ENCODE measurements at places on chromosomes 3 and 15.

DNA sequence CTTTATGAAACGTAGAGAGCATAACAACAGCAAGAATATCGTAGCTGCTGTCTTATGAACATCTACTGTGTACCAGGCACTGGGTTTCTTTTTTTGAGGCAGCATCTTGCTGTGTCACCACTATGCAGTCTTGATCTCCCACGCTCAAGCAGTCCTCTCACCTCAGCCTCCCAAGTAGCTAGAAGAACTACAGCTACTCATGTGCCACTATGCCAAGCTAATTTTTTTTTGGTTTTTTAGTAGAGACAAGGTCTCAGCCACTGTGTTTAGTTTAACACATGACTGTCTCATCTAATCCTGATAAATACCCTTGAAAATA, 129.9 kb downstream of the VGLL4 start:
- DNase-seq, result no peak

DNA sequence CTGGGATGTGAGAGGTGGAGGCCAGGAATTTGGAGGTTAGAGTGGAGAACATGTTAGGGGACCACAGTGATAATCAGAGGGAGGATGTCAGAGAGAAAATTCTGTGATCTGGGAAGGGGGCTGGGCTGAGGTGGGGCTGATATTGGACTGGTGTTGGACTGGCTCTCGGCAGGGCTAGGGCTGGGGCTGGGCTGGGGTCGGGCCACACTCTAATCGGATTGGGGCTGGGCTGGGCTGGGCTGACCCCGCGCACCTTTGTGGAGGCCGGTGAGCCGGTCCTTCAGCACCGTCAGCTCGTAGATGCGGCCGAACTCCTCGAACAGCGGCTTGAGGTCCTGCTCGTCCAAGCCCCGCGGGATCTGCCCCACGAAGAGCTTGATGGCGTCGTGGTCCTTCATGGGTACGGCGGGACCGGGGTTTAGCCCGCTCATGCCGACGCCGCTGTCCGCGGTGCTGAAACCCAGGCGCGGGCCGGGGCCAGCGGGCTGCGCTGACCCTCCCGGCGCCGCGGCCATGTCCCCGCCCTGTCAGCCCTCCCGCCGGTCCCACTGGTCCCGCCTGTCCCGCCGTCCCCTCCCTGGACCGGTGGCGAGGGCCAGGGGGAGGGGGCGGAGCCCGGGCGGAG, 485 bp downstream of the CELF6 start:
- DNase-seq, result peak; percentile 44

DNA sequence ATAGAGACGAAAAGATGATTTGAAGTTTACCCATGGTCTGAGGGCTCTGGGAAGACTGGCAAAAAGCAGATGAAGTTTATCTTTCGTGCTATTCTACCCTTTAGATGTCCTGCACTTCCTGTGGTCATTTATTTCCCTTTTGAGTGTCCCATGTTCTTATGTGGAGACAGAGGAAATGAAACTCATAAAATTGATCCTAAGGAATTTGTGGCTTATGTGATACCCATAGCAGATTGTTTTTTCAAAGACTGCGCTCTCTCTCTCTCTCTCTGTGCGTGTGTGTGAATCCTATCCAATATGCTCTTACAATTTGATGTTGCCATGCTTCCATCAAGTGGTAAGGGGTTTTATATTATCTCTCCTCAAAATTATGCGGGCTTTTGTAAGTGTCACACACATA, 607.5 kb upstream of the DPPA4 start:
- DNase-seq, result no peak

DNA sequence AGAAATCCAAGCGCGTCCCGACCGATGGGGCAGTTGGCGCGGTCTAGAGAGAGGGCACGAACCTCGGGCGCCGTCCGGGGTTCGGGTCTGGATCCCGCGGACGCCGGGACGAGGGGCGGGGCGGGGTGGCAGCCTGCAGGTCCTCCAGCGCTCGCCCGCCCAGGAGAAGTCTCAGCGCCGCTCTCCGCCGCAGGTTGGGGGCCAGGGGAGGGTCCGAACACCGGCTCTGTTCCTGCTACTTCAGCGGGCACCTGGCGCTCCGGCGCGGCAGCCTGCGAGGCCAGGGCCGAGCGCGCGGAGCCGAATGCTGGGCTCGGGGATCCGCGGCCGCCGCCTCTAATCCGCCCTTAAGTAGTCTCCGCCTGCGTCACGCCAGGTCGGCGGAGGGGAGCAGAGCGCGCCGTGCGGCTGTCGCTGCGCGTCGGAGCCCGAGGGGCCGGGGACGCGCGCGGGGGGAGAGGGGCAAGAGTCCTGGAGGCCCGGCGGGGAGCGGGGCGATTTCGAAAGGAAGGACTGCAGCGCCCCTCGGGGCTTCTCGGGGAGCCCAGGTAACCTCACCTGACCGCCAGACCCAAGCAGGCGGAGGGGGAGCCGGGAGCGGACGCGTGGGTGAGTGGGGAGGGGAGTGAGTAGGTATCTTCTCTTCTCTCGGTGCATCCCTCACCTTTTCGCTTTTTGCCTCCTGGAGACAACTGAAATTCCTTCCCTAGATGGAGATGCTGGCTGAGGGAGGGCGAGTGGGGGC, at the start of gene GJD2:
GJD2 (minus strand) TSS at position 325 of the 745 bp plus-strand sequence. CDS start 510 bp downstream, outside the sequence.
- DNase-seq, result no peak

GRCh38 chr3:65776494-65776893, 262.2 kb downstream of the MAGI1 start:
- no peak for DNase-seq

- DNase-seq, result no peak
These were observed 34.6 kb downstream of the IGSF10 start for GRCh38 chr3:151426341-151426657.

DNA sequence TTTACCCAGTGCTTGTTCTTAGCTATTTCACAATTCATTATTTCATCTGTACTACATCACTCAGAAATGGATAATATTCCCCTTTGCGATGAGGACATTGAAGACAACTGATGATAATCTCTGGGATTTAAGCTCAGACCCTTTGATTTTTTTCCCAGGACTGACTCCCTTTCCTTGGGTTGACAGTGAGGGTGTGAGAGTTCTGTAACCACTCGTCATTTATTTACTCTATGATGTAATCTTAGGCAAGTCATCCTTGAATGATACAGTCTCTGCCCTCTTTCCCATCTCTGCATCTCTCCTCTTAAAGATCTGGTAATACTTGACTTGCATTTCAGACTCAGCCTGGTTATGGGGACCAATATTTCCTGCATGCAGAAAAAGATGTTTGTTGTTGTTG, 1041.7 kb downstream of the AGBL1 start:
- no peak for DNase-seq

- no peak for DNase-seq
These were observed 143.1 kb downstream of the MYLK start for GRCh38 chr3:123741041-123741511.

DNA sequence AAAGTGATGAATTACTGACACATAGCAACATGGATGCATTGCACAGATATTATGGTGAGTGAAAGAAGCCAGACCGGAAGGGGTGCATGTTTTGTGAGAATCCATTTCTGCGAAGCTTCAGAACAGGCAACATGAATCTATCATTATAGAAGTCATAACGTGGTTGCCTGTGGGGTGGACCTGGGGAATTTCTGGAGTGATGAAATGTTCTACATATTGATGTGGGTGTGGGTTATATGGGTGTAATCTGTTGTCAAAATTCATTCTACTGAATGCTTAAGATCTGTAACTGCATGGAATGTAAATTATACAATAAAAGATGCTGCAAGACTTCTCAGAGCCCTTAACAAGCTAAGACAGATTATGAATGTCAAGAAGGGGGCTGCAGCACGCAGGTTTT, 25.2 kb upstream of the TSPAN3 start:
- no peak for DNase-seq

DNA sequence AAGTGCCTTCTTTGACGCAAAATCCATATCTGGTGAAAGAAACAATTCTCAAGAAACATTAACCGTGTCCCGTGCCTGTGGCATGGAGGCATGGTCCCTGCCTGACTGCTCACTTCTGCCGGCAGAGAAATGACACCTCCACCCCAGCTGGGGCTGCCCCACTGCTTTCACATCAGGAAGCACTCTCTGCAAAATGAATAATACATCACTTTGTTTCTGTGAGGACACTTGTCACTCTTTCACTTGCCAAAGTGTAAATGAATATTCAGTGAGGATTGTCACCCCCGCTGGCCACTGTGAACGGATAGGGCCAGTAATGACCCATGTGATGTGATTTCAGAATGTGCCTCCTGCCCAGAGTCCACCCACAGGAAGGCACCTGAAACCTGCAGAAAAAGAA, 31.1 kb upstream of the SLC24A5 start:
- no peak for DNase-seq

DNA sequence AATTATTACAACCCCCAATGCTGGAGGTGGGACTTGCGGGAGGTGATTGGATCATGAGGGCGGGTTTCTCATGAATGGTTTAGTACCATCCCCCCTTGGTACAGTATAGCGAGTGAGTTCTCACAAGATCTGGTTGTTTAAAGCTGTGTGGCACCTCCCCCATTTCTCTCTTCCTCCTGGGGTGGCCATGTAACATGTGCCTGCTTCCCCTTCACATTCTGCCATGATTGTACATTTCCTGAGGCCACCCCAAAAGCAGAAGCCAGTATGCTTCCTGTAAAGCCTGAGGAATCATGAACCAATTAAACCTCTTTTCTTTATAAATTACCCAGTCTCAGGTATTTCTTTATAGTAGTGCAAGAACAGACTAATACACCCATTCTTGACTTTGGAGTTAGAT, 20.3 kb upstream of the PROK2 start:
- DNase-seq, result peak; percentile 40

DNA sequence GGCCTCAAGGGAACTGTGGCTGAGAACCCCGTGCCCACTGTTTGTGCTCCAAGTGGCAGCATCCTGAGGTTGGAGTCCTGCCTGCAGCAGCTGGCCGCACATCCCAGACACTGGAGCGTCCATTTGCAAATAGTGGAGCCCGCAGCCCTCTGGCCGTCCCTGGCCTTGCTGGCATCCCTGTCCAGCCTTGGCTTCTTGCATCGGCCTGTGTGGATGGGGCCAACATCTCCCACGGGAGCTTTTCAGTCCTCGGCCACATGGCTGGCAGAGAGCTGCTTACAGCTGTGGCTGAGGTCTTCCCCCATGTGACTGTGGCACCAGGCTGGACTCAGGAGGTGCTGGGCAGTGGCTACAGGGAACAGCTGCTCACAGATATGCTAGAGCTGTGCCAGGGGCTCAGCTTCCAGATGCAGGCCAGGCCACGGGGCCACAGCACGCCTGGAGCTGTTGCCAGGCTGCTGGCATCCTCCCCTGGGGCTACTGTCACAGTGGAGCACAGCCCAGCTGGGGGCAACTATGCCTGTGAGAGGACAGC, 71.2 kb downstream of the FAM43A start:
- no peak for DNase-seq

DNA sequence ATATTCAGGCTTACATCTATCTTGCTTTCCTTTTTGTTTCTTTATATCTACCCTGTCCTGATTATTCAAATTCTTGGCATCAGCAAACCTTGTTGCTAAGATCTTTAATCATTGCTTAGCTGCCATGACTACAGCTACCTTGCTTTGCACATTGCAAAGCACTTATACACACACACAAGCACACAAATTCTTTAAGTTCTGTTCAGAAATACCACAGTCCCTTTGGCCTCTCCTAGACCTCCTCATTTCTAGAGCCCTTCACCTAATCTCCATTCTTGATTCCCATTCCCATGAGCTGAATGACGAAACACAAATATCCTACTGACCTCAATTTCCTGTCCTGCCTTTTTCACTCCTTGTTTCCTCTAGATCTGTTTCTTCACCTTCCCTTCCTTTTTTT, 409.6 kb downstream of the UNC13C start:
- DNase-seq, result no peak

DNA sequence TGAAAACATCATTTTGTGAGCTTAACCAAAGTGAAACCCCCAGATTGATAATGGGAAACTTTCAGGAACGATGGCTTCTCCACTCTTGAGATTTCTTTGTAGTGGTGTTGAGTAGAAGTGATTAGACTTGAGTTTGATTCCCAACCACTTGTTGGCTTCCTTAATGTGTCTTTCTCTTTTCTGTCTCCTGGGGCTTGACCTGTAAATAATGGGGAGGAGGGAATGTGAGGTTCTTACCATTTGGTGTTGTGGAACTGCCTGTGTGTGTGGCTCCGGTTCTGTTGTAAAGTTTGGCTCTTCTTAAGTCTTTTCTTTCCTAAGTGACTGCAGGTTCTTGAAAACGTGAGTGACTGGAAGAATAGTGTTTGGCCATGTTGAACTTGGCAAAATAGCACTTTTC, 2.7 kb downstream of the CDV3 start:
- DNase-seq, result no peak

- no peak for DNase-seq
These were observed 958 bp downstream of the GLDN start for GRCh38 chr15:51342227-51342999.

- no peak for DNase-seq
These were observed 26.2 kb downstream of the MAGEF1 start for GRCh38 chr3:184685646-184686045.

GRCh38 chr3:182682263-182683241, 110.8 kb upstream of the ATP11B start:
- DNase-seq, result peak; percentile 52

DNA sequence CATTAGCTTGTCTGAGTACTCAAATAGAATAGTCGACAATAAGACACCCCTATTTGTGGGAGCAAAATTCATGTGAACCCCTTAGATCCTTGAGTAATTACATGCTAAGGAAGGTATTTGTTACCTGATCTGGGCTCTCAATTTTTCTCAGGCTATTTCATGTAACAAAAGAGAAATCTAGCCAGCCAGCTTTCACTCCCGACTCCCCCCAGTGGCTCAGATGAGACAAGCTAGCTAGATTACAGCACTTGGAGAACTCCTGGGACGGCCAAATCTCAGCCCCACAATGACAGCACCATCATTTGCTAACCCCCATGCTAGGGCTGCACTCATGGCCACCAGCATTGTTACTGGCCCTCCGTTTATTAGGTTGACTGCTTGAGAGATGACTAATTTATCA, 41.3 kb downstream of the GLDN start:
- DNase-seq, result no peak

- no peak for DNase-seq
These were observed 120.1 kb upstream of the UMPS start for GRCh38 chr3:124610130-124610529.

DNA sequence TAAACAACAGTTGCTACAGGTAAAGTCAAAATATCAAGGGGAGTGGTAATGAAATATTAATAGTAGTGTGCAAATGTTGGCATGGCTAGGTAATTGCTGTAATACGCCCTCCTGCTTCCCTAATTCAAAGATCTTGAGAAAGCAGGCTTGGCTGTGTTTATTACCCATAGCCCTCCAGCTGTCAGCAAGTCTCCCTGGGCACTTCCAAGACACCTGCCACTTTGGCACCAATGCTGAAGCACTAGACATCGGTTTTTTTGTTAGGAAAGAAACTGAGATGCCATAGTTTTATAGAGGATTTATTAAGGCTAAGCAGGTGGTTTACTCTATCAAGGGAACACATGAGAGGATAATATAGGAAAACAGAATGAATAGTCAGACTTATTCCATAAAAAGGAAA, 64.4 kb downstream of the P2RY1 start:
- no peak for DNase-seq
